HepG2 (cell line): ENCODE measurements at places on chromosomes 6 and 20.

GRCh38 chr6:117477988-117478852, 4.3 kb upstream of the DCBLD1 start:
- peak; percentile 97 for DNase-seq

DNA sequence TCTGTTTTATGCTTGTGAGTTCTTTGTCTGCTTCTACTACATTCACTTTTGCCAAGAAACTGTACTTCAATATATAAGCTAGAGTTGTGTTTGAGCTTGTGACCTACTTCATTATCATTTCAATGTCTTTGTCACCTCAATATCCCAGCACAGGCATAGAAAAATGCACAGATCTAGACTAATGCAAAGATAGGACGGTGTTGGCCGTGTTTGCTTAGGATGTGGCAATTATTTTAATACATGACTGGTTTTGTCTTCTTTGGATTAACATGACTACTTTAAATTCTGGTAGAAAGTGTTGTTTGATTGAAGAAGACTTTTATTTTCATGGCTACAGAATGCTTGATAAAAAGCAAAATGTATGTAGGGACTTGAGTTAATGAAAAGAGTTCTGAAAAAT, 1075.0 kb upstream of the GJE1 start:
- no peak for DNase-seq

DNA sequence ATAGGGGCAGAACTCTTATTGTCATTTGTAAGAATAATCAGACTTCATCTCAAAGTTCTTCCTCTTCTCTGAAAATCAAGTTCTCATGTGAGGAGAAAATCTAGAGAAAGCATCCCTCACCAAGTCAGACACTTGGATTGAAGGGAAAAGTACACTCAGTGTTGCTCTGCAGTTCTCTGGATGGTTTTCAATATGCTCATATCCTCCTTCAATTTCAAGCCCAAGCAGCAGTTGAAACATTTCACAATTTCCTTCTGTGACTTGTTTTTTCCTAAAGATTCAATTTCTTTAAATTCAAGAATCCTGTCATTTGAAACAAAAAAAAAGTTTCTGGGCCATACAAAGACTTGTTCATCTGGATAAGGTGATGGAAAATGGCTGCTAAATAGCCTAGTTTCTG, 140.2 kb upstream of the AHI1 start:
- no peak for DNase-seq

- no peak for DNase-seq
Measured at GRCh38 chr20:16819483-16819882, 71.3 kb downstream of the OTOR start.

- no peak for DNase-seq
Measured at GRCh38 chr6:163287626-163288025, 126.9 kb upstream of the QKI start.

DNA sequence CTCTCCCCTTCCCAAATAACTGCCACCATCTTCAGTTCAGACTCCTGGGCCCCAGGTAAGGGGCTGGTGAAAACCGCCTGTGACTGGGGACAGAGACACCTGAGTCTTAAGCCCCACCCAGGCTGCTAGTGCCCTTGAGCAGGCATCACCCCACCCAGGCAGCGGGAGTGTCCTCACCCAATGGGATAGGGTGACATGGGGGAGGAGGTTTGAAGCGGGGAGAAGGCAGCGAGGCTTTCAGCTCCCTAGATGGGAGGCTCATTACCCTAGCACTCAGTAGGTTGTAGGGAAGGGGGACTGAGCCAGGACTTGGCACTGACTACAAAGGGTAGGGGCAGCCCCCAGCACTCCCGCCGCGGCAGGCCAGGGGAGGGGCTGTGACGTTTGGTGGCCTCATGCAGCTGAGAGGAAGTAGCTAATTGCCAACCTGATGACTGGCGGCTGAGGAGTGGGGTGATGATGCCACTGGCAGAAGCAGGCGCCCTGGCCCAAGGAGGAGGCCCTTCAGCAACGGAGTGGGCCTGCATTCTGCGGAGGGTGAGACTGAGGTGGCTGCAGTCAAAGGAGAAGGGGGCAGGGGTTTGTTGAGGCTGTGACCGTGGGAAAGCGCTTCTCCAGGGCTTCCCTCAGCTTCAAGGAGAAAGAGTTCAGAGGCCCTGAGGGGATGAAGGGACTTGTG, 126.9 kb downstream of the MRPL14 start:
- DNase-seq, result no peak

DNA sequence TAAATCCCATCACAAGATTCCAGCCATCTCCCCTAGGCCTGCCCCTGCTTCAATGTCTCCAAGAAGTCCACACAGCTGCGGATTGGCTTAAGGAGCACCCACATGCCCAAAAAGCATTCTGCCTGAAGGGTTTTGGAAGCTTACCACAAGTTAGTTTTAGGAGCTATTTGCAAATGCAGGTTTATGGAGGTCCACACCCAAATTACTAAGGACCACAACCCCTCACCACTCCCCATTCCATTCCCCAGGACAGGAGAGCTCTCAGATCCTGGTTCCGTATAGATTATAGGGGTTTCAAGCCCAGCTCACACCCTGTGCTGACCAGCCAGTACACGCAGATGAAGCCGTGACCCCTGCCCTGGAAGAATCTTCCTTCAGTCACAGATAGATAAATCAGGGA, 24.3 kb upstream of the PXDC1 start:
- DNase-seq, result no peak

- no peak for DNase-seq
Measured at GRCh38 chr6:167807756-167808155, 19.0 kb upstream of the AFDN start.

DNA sequence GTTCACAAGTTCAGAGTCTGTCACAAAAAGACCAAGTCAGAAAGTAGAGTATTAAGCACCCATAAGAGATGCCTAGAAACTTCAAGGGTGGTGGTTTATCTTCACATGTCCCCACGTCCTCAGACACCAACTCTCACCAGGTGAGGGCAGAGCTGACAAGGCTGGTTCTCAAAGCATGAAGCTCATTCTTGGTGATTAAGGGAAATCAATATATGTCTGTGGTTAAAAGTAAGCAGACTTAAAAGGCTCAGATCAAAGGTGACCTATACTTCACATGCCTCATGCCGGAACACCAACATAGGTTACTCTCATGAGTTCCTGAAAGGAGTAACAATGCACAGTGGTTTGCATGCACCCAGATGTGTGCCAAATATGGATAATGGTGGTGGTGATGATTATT, 27.0 kb downstream of the IL17A start:
- DNase-seq, result peak; percentile 51

DNA sequence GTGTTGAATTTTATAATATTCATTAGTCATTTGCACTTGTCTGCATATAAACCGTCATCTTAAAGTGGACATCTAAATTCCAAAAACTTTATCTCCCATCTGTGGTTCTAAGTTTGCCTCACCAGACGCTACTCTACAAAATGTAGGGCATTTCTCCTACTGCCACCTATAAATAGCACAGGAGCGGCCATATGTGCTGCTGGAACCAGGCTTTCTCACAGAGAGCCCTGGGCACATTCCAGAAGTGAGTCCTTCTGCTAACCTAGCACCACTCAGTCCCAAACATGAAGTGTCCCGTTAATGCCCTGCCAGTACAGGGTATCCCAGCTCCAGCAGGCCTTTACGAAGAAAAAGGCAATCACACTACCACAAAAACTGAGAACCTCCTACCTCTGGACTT, 153.7 kb downstream of the TMEM242 start:
- no peak for DNase-seq

GRCh38 chr6:152532556-152533422, 104.4 kb downstream of the SYNE1 start:
- DNase-seq, result no peak

- peak; percentile 76 for DNase-seq
Measured at GRCh38 chr6:157314705-157315321, 8.5 kb downstream of the TMEM242 start.

DNA sequence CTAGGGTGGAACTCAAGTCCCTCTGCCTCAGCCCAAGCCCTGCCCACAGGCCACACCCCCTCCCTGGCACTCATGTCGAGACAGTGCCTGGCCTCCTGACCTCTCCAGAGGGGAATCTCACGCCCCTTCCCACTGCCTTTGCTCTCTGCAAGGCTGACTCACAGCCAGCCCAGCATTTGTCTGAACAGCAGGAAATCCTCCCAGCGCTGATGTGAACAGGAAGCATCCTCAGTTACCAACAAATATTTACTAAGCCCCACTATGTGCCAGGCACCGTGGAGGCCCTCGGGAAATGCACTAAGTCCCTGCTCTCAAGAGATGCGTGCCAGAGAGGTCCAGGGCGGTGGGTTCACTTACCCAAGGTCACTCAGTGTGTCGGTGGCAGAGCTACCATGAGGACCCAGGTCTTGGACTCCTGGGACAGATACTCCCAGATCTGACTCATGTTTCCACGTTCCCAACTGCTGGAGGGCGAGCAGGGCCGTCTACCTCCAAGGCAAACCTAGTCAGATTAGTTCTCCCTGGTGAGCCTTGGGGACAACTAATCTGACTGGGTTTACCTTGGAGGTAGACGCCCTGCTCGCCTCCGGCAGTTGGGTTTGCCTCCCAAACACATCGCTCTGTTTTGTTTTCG, 7.8 kb downstream of the ADA start:
- peak; percentile 47 for DNase-seq

DNA sequence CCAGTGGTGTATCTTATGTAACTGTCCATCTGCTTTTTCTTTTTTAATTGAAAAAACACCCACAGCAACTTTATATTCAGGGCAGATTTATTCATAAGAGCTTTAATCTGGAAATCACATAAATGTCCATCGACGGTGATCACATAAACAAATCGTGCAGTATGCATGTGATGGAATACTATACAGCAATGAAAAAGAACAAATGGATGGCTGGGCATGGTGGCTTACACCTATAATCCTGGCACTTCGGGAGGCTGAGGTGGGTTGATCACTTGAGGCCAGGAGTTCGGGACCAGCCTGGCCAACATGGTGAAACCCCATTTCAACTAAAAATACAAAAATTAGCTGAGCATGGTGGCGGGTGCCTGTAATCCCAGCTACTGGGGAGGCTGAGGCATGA, 39.1 kb downstream of the VSTM2L start:
- DNase-seq, result no peak

DNA sequence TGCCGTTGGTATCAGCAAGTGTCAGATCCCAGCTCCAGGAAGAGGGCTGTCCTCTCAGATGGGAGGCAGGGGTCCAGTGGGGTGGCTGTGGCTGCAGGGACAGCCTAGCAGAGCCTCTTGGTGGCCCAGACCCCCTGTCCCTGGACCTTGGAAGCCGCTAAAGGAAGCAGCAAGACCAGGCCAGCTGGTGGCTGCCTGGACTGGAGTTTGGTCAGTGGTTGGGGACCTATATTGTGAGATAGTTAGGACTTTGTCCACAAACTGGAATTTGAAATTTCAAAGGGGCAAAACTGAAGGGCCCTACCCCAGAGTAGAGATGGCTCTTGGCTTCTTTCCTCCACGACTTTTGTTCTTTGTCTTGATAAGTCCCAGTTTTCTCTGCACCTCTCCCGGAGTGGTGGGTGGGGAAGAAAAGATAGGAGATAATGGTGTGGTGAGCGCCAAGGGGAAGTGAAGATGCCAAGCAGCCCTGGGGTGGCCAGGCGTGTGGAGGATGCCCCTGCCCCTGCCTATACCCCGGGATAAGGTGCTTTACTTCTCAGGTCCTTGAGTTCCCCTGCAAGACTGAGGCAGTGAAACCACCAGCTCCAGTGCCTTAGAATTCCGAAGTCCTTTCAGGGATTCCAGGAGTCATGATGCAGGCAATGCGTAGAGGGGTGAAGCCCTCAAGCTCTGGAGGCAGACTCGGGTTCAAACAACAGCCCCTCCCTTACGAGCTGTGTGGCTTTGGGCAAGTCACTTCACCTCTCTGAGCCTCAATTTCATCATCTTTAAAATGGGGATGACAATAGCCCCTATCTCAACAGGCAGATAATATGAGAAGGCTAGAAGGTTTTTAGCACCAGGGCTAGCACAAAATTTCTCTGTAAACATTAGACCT, 40.2 kb downstream of the HNF4A start:
- peak; percentile 65 for DNase-seq

DNA sequence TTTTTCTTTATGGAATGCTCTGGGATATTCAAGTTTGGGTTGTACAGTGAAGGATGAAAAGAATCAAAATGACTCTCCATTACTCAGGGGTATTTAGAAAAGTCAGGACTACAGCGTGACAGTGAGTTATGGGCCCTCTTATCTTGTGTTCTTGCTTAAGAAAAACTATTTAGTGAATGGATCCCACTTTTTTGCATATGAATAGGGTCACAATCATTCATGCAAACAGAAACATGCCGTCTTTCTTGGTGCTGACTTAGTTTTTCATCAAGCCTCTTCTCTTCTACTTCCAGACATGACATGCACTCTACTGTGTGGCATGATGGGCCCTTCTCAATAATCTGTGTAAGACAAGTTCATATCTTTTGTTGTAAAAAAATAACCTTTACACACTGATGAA, 488.4 kb upstream of the MMS22L start:
- no peak for DNase-seq

- DNase-seq, result no peak
Measured at GRCh38 chr20:19588241-19588640, 169.8 kb upstream of the RIN2 start.

DNA sequence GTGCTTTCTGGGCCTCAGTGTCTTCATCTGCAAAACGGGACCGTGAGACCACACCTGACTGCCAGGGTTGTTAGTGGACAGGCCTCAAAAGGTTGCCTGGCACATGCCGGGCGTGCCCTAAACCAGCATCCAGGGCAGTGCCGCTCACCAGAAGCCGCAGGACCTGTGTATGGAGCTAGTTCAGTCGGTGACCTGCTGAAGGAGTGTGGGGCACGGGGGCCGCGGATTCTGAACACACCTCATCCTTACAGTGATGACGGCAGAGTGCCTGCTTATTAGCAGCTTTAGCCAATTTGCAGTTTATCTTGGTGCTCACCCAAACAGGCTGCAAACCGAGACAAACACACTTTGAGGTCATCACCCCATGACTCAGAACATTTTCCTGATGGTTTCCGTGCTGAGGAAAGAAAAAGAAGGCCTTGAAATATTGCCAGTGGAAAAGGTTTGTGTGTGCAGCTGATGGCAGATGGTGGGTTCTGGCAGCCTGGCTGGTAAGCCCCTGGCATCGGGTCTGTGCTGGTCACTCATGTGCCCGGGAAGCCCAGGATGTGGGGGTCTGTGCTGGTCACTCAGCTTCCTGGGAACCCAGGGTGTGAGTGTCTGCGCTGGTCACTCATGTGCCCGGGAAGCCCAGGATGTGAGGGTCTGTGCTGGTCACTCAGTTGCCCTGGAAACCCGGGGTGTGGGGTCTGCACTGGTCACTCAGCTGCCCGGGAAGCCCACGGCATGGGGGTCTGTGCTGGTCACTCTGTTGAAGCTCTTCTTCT, 153.8 kb downstream of the ERMARD start:
- DNase-seq, result no peak

DNA sequence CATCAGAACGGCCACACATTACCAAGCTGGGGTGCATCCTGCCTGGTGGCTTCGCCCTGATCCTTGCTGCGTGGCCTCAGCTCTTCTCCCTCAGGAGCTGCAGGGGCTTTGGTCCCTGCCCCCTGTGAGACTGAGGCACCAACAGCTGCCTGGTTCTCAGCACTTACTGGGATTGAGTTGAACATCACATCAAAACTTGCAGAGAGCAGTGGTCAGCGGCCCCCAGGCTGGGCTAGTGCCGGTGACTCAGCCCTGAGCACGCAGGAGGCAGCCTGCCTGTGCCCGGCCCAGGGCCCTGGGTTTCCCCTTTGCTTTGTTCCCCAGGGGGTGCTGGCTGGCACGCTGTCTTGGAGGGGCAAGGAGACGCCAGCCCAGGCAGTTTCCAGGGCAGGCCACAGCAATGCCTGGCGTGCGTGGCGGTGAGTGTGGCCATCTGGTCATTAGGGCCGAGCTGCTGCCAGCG, 63.3 kb downstream of the DLL1 start:
- DNase-seq, result no peak
